ENCODE measurements at places on chromosomes 11 and 22.

DNA sequence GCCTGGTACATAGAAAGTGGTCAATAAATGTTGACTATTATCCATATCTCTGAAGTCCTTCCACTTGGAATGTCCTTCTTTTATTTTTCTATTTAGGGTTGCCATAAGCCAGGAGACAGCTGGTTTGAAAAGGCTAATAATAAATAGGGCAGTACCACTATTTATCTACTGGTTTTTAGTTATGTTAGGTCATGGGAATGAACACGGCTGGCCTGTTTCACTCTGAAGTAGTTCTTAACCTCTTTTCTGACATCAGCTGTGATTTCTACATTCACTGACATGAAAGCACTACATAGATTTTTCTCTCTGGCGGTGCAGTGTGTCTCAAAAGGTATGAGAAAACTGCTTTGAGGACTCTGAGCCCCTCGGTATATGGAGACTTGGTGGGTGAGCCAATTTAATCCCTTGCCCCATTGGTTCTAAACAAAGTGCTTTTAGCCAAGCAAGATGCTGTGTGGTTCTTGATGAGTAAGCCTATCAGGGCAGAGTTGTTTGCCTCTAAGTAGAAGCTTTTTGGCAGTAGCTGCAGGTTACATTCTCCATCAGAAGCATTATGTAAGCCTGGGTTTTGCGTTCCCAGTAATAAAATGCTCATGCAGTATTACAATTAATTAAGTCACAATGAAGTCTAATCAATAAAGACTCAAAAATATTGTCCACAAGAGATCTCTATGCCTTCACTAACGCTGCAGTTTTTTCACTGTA lies 48.7 kb upstream of the APOA1 start:
- no peak for DNase-seq

DNA sequence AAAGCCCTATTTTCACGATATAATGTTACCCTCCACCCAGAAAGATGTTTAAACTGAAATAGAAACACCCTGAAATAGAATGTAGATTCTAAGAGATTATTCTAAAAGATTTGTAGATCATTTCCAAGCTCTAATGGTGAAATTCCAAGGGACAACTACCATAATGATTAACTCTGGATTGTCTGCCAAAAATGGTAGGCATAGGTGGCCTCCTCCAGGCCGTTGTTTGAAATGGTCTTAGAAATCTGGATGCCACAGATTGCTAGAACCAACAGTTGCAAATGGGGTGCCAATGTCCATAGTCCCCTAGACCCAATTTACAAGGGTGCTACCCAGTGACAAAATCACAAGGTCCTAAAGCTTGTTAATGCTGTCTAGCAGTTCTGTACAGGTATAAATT lies 6.7 kb upstream of the SLC6A5 start:
- DNase-seq = no peak

DNA sequence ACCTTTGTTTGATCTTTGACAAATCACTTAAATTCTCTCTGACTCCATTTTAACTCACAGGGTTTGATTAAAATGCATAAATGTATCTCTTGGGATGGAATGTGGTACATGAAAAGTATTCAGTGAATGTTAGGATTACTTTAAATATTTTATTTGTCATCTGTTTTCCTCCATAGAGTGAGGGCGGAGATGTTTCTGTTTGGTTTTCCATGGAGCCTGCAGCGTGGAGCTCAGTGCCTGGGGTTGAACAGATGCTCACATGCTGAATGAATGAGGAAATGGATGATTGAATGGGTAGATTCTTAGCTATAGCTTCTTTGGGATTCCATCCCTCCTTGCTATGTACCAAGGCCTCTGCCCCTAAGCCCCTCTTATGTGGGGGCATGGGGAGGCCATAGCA lies 10.0 kb downstream of the TSPAN18 start:
- no peak for DNase-seq

GRCh38 chr11:121254756-121255155 lies 37.8 kb upstream of the SC5D start:
- no peak for DNase-seq

Measured in nucleus accumbens (tissue), 56 donors.